CD4-positive, alpha-beta T cell treated with Interleukin-17A for 1 hour (primary cell): ENCODE measurements at places on chromosomes 12 and 14.

DNA sequence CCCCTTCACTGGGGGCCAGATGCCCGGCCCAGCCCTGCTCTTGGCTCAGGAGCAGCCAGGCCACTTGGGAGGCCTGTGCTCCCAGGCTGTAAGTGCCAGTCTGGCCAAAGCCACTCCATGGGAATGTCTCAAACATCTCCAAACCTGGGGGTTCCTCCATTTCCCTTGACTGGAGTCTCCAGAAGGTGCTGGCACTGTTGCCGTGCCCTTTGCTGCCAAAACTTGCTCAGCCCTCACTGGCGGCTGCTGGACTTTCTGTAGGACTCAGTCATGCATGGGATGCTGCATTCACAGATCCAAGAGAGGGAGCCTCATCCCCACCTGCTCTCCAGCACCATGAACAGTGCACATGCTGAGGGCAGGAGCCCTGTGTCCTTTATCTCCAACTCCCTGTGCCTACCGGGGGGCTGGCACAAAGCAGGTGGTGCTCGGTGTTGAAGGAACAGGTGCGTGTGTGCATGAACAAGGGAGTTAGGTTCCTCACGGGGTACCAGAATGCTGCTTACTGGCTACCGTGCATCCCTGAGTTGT lies 9.6 kb upstream of the OTUB2 start:
- DNase-seq, result no peak

GRCh38 chr12:50803230-50803875 lies 39.4 kb upstream of the TMPRSS12 start:
- DNase-seq, result no peak

DNA sequence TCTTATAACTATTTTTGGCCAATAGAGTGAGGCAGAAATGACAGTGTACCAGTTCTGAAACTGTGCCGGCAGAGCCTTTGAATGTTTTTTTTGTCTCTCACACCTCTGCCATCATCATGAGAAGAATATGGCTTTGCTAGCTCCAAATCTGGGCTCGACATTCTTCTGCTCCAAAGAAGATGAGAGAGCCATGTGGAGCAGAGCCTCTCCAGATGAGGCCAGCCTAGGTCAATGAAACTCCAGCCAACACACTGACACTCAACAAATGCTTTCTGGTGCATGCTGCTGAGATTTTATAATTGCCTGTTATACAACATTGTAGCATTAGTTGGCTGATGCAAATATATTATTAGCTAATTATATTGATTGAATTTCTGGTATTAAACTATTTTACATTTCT lies 154.7 kb downstream of the SLC38A4 start:
- no peak for DNase-seq

- DNase-seq, result no peak
Observed at GRCh38 chr12:31011746-31012566, 61.7 kb upstream of the DDX11 start.

DNA sequence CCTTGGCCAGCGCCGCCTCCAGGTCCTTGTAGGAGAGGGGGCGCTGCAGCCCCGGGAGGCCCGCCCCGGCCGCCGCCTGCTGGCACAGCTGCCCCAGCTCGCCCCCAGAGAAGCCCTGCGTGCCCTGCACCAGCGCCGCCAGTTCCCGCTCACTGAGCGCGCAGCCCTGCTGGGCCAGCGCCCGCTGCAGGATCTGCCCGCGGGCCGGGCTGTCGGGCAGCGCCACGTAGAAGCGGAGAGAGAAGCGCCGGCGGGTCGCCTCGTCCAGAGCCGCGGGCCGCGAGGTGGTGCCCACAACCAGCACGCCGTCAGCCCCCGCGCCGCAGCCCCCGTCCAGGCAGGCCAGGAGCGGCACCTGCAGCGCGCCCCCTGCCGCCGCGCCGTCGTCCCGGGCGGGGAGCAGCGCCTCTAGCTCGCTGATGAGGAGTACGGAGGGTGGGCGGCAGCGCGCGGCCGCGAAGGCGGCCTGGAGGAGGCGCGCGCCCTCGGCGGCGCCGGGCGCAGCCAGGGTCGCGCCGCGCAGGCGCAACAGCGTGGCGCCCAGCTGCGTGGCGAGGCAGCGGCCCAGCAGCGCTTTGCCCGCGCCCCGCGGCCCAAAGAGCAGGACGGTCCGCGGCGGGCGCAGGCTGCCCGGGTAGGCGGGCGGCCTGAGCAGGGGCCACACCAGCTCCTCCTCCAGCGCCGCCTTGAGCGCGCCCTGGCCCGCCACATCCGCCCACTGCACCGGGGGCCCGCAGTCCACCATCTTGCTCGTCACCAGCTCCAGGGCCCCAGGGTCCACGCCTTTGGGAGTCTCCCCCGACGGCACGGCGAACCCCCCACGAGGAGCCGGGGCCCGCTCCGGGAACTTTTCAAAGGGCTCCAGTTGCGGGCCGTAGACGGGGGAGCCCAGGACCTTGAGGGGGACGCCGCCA lies 27.7 kb downstream of the FIGNL2 start:
- peak; percentile 81 for DNase-seq

DNA sequence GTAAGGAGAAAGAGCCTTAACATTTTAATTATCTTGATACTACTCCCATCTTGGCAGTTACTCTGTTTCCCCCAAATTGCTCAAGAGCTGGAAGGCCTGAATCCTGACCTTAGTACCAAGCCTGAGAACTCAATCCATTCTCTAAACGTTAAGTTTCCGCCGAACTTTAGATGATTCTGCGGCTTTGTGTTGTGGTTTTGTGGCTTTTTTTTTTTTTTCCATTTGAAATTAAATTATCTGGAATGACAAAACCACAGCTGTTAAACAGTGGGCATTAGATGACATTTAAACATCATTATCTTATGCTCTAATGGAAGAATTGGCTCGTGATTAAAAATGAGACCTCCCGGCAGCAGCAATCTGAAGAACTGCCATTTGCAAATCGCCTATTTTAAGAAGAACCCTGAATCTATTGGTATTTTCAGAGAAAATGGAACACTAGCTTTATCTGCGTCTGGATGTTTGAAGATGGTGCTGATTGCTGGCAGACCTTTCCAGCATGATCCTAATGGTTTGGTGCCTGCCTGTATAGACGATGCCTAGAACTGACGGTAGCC lies 38.4 kb downstream of the TMEM132C start:
- DNase-seq, result no peak

DNA sequence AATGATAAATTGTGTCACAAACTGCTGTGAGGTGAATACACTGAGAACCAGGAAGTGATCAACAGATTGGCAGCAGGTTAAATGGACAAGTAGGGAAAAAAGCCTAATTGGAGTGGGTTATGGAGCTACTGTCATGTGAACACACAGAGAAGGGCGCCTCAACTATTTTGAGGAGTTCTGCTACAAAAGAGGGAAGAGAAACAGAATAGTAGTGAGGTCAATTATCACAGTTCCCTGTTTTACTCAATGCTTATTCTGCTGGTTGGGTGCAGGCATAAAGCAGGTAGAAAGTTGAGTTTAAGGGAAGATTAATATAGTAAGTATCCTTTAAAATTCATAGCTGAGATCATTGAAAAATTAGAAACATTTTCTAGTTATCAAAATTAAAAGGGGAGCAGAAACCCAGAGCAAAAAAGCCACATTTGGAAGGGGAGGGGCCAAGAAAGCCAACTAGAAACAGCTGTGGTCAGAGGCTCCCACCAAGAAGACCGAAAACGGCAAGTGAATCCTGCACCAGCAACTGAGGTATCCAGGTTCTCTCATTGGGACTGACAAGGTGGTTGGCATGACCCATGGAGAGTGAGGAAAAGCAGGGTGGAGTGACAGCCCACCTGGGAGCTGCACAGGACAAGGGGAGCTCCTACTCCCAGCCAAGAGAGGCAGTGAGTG lies 105.7 kb downstream of the ZC3H14 start:
- no peak for DNase-seq
